ENCODE measurements at places on chromosomes 11 and 22.

GRCh38 chr11:85844439-85845123, 10.6 kb upstream of the CCDC83 start:
- DNase-seq = no peak

DNA sequence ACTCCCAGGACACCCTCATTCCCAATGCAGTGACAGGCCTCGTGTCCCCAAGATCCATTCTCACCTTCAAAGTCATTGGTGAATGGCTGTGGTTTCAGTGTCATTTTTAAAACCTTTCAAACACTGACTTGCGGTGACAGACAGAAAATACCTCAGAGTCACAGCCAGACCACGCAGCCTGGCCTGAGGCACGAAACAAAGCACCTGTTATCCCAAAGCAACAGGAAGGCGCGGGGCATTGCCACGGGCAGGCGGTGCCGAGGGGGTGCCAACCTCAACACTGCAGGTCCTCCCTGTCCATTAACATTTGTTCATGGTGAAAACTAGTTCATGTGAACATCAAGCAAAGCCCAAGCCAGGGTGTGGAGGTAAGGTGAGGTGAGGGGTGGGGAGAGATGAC, 38.2 kb downstream of the RPUSD4 start:
- no peak for DNase-seq

- DNase-seq = no peak
Measured at GRCh38 chr11:83721263-83721662, 435.1 kb upstream of the CCDC90B start.

DNA sequence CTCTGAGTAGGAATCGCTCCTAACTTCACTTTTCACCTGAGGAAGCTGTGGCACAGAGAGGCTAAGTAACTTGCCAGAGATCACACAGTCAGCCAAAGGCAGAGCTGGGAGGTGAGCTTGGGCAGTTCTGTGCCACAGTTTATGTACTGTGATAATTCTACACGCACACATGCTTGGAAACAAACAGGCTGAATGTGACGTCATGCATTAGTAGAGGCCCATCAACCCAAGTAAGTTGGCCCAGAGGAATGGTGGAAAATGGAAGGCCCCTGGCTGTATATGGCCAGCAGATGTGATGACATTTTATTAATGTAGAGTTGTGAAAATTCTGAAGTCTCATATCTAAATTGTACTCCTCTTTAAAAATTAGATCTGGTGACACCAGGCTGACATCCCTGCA, 394.0 kb downstream of the MIAT start:
- DNase-seq = no peak
